Stimulated activated CD4-positive, alpha-beta T cell treated with anti-CD3 and anti-CD28 coated beads, Interleukin-2, amount 100 ng/mL, for 4 hours (primary cell): ENCODE measurements at places on chromosomes 5 and 9.

DNA sequence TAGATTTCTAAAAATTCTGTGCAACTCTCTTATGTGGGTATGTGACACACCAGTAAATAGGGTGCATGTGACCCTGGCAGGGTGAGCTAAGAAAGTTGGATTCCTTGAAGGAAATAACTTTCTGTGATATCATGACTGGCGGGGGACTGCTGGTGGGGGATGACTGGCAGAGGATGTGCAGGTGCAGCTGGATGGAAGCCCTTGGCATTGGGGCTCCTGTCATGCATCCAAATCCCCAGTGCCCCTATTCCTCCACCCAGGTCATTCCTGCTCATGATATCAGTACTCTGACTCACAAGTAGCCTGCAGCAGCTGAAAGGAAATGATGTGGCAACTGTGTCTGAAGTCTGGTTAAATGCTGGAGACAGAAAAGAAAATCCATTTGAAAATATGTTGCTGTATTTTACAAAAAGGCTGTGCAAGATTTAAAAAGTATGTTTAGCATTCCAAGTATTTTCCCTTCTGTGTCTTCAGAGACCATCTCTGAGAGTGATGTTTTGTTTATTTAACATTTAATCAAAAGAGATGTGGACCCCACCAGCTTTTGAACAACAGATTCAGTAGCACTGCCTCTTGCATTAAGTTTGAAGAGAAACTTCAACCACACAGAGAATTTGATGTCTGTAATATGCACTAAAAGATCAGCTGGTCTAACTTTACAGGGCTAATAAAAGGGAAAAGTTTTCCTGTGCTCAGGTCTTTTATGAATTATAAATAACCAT, 17.9 kb upstream of the ZSWIM6 start:
- no peak for DNase-seq

GRCh38 chr5:159459132-159459627, 128.9 kb upstream of the IL12B start:
- DNase-seq = no peak

DNA sequence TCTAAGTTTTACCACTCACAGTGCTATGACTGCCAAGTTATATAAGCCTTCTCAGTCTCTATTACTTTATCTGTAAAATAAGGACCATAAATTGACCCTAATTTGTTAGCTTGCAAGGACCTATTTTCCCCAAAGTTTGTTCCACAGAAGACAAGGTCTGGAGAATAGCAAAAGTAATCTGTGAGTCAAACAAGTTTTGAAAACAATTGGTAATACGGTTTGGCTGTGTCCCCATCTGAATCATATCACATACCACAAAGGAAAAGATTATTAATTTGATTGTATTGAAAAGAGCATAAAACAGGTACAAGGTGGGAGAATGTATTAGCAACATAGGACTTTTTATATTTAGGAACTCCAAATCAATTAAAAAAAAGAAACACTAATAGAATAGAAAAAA, 124.0 kb upstream of the TARS1 start:
- no peak for DNase-seq

DNA sequence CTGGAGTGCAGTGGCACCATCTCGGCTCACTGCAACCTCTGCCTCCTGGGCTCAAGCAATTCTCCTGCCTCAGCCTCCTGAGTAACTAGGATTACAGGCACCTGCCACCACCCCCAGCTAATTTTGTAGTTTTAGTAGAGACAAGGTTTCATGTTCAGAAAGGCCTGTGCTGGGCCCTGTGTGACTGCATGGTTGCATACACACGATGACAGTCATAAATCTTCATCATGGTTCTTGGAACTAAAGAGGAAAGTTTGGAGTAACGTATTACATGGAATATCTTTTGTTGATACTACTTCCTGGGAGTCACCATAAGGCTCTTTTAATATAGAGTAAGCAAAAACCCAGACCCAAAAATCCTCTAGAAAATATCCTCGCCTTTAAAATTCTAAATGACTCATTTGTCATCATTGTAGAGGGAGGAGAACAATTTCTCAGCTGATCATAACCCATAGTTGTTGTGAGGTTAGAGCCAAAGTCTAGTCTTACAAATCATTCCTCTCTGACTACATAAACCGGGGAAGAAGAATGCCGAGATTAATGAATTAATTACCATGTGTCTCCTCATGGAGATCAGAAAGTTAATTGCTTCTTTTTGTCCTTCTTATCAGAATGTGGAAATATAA, 47.0 kb downstream of the KLF9 start:
- DNase-seq = no peak
